ENCODE measurements at places on chromosomes 5 and 9.

- no peak for DNase-seq
Measured at GRCh38 chr5:107294669-107295068, 376.1 kb downstream of the EFNA5 start.

GRCh38 chr5:179267071-179267670 is 78.1 kb downstream of the ADAMTS2 start:
- DNase-seq = no peak

DNA sequence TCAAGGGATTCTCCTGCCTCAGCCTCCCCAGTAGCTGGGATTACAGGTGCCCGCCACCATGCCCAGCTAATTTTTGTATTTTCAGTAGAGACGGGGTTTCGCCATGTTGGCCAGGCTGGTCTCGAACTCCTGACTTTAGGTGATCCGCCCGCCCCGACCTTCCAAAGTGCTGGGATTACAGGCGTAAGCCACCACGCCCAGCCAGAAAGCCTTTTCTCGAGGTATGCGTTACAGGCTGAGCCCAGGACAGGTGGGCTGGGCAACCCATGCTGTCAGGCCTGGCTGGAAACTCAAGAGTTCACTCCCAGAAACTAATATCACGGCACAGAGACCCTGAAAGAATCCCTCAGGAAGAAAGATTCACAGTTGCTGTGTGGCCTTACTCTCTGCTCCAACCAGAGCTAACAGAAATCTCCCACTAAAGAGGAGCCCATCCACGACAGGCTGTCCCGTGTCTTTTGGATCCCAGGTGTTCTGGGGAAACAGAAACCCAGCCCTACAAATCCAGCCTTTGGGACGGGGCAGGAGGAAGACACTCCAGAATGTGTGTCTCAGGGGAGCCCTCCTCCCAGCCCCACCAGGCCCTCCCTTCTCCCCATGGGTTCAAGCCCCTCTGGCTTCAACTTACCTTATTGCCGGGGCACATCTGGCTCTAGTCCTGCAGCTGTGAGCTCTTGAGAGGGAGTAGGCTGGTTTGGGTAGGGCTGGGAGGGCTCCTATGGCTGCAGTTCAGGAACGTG is 400 bp downstream of the TIFAB start:
- DNase-seq = no peak

GRCh38 chr5:132459031-132459982 is 31.3 kb downstream of the IRF1 start:
- no peak for DNase-seq

GRCh38 chr5:164073081-164073480 is 567.7 kb downstream of the MAT2B start:
- no peak for DNase-seq

DNA sequence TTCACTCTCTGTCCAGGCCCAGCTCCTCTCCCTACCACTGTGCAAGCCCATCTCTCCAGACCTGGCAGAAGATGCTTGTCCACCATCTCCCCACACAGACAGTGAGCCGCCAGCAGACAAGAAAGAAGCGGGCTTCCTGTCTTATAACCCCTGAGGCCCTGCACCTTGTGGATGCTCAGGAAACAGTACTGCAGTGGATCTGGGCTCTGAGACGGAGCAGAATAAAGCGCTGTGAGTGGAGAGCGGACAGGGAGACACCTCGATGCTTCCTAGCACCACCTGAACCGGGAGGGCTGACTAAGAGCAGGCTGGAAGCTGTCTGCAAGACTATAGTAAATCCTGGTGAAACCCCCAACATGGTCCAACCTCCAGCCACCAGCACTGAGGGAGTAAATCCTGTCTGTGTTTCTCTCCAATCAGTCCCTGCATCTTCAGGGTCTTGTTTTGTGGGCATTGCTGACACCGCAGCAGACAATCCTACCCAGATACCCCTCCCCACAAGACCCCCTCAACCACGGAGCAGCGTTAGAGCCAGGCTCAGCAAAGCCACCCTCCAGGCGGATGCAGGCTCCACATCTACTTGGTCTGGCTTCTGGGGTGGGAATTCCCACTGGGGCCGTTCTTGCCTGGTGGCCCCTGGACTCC is 18.7 kb downstream of the ORM2 start:
- DNase-seq = no peak

DNA sequence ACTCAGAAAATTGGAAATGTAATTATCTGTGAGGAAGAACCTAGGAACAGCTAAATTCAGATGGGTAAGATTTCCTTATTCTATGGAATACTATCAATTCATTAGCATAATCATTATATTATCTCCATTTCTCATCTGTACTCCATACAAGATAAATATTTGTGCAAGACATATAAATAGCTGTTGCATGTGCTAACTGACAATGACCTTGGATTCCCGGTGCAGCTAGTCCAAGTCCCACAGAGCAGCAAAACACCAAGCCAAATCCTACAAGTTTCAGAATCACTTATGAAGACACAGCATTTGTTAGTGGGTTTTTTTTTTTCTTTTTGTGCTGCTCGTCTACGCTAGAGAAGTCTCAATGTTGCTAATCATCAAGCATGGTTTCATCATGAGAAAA is 64.8 kb downstream of the NUDT12 start:
- DNase-seq = no peak

DNA sequence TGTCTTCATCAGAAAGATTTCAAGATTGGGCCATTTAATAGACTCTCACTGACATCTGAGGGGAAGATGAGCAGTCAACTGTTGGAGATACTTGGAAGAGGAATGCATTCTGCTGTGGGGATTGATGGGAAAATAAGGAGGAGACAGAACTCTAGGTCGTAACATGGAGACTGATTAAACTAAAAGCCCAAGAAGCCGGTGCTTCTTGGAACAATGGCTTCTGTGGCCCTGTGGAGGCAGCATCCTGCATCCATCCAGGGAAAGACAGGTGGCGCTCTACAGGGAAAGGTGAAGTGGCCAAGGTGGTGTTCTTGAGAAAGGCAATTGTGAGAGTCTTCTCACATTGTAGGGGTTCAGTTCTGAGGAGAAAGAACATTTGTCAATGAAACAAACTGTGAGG is 31.3 kb downstream of the ZFAND5 start:
- DNase-seq = no peak

- DNase-seq = no peak
Measured at GRCh38 chr5:41306005-41306404, 92.7 kb upstream of the C6 start.

DNA sequence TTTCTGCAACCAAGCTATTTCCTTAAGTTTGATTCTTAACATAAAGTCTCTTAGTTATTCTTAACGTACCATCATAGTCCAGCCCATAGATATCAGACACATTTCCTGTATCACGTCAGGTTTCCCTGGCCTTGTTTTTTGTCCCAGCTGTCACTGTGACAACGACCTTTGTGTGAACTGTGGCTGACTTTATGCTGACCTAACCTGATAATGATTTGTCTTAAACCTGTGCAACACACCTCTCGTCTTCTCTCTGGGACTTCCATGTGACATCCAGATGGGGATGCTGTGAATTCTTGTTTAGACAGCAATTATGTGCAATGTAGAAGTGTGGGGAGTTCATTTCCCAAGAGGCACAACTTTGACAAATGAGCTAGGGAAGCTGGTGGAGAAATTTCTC is 662.8 kb downstream of the PTPRD start:
- DNase-seq = no peak

- DNase-seq = no peak
Measured at GRCh38 chr5:179194941-179195381, 134.8 kb downstream of the ZNF354C start.

GRCh38 chr9:36479101-36479500 is 79.0 kb upstream of the RNF38 start:
- DNase-seq = peak; percentile 70

DNA sequence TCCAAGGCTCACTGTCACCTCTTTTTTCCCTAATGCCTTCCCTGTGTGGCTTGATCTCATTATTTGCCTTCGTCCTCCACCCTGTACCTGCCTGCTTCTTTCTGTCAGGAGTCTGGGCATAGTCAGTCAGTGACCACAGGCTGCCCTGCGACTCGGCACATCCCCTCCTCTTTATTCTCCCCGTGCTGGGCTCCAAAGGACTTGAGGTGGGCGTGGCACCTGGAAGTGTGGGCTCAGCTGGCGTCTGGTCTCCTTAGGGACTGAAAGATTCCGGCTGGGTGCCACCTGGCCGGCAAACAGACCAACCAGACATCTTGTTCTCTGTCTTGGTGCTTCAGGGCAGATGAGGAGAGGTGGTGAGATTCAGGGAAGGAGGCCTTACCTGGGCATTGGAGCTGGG is 29.6 kb upstream of the PRDM12 start:
- no peak for DNase-seq

All from NCI-H1436 (cell line).